ENCODE measurements at places on chromosomes 6 and 20.

DNA sequence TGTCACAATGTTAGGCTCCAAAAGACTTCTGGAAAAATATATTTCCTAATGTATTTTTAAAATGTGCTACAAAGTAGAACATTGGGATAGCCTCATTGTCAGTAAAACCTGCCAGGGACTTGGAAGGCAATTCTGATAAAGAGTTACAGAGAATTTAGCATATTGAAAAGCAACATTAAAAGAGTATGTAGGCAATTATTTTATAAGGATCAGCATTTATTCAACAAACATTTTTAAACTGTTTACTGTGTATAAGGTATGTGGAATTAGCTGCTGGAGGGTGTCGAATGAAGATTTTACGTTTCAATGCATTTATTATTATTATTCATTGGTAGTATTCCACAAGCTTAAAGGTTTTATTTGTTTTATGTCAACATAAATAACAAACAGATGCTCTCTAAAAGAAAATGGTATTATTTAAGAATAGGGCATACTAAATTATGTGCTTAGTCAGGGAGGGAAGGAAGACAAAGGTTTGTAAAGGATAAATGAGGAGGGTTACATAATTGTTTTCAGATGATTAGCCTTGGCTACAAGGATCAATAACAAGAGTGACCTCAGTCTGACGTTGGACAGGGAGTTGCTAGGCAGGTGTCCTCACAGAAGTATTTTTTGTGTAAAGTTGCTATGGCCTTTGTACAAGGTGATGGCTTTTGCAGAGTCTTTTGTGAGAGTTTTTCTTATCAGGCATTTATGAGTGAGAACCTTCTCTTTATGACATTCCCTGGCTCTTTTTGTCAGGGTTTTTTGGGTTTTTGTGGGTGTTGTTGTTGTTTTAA lies 313.4 kb upstream of the PLCB4 start:
- DNase-seq = no peak

DNA sequence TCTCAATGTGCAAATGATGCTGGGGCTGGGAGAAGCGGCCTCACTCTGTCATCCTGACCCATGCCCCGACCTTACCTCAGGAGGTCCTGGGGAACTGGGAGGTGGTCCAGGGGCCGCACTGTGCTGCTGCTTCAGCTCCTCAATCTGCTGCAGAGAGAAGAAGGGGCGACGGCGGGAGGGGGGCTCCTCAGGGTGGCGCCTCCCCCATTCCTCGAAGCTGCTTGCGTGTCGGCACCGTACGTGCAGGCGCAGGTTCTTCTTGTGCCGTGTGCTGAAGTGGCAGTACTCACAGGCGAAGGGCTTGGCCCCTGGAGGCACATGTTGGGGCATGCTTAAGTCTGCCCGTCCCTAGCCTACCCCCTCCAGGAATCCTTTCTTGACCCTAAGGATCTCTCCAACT lies 12.9 kb downstream of the ZNF335 start:
- DNase-seq = no peak

GRCh38 chr6:7723041-7723447 lies 2.9 kb upstream of the BMP6 start:
- peak; percentile 66 for DNase-seq

DNA sequence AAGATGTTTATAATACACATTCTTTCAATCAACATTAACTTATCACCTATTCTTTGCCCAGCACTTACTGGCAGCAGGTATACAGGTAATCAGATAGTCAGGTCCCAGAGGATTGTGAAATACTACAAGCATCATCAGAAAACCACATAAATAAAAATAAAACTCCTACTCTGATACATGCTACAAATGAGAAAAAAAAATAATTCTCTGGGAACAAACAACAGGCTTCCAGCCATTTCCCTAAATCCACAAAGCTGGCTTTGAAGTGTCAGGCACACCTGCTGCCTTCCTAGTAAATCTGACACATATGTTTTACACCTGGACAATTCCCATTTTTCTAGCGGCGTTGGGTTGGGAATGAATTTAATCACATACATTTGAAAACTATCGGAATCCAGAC lies 384.5 kb upstream of the CDH4 start:
- DNase-seq = no peak

DNA sequence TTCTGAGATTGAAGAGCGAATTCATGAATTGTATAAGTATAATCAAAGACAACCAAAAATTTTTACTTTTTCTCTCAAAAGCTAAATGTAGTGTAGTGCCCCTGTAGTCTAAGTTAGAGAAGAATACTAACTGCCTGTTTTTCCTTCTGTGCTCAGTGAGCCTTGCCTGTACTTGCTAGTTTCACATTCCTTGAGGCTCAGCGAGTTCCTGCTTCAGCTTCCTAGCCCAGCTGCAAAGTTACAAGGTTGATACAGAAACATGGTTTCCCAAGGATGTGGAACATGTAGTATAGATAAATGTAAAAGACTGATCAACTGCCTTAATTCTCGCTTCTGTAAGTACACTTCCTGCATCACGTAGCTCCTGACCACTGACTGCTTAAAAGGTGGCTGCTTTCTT lies 33.1 kb upstream of the SEC63 start:
- DNase-seq = no peak

DNA sequence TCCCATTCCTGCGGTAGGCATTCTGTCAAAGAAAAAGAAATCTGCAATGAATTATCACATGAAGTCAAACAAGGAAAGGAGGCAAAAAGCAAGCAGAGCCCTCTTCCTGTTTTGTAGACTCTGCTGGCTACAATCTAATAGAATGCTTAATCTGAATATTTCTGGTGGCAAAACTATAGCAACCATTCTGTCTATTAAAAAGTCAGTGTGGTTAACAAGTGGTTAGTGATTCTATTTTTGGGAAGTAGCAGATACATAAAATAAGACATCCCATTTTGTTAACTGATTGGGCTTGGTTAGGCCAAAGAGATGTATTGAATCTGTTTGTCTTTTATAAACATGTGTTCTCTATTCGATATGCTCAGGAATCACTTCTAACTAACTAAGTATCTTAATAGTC lies 442.3 kb downstream of the CDC5L start:
- no peak for DNase-seq

- DNase-seq = no peak
Measured at GRCh38 chr6:46273911-46274310, 103.1 kb upstream of the ENPP5 start.

DNA sequence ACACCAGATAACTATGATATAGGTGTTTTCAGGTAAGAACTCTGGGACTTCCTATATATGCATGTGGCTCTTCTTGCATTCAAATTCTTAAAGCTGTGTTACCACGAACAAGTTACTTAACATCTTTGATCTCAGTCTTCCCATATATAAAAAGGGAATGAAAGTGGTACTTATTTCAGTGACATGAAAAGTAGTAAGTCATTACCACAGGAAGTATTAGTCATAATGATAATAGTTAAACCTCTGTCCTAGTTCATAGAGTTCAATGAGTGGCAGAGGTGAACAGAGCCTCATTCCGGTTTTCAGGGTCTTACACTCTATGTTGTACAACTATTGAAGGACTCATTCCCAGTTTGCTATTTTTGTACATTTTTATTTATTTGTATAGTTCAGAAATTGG lies 237.0 kb downstream of the NKAIN2 start:
- DNase-seq = no peak

DNA sequence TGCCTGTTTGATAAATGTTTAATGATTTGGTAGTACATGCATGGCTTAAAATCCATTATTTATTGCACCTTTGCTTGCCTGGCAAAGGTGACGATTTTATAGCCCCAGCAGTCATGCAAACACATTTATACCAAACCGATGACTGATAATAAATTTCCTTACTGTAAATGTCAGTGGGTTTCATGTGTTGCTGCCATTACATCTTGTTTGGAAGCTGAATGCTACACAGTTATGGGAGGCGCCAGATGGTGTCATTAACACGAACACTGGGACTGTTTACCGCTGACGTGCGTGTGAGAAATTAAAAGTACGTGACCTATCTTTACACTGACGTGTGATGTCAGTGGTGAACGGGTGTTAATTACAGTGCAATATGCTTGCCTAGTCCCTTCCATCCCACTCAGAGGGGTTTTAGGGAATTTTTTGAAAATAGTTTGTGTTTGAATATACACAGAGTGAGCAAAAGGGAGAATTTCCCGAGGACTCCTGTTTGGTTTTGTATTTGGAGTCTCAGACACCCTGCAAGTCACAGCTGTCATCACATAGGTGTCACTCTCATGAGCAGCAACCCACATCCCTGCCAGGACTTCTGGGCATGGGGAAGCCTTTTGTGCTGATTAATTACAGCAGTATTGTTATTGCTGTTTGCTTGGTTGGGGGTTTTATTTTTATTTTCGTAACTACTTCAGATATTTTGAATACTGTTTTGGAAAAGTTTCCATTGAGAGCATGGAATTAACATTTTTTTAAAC lies 151.8 kb upstream of the INSM1 start:
- no peak for DNase-seq

DNA sequence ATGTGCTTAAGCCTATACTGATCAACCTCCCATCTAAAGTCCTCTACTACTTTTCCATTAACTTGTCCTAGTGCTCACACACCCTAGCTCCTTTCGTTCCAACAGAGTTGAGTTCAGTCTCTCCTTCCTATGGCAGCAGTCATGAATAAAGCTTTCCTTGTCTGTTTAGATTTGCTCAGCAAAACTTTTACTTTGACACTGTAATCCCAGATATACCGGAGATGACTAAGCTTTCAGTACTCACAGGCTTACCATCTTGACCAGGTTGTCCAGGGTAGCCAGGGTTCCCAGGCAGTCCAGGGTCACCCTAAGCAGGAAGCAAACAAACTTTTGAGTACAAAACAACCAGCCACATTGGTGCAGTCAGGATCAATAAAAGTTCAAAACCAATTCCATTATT lies 90.7 kb downstream of the COL21A1 start:
- DNase-seq = no peak

GRCh38 chr20:2305479-2305878 lies 9.7 kb downstream of the TGM3 start:
- DNase-seq = no peak

- DNase-seq = no peak
Measured at GRCh38 chr6:149859938-149860337, 4.2 kb downstream of the LRP11 start.

GRCh38 chr6:69280858-69281257 lies 516.0 kb downstream of the LMBRD1 start:
- DNase-seq = no peak

DNA sequence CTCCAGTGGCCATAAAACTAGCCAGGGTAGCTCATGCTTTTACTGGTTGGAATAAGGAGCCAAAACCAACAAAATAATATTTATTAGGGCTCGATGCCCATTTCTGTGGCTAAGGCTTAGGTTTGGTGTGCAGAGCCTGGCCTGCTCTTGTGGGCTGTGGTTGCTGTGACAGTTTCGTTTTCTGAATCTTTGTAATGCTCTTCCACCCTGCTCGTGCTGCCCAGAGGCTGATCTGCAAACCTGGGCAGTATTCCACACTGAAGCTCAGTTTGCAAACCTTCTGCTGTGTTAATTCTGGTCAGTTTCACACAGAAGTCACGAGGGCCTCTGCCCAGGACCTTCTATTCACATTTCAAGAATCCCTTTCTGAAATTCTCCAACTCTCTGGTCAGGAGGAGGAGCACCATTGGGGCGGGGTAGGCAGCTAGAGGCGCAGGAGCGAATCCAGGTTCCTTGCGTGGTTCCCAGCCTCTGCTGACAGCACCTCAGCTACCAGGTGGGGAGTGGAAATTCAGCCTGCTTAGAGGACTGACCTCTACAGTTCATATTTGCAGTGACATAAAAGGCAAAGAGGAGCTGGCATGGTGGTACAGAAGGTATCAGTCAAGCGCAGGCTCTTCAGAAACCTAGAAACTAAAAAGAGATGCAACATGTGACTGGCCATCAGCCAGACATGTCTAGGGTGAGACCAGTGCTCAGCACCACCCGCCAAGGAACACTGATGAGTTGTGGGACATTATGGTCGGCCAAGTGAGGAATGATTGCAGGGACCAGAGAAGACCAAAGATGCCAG lies 14.3 kb upstream of the C20orf144 start:
- no peak for DNase-seq

DNA sequence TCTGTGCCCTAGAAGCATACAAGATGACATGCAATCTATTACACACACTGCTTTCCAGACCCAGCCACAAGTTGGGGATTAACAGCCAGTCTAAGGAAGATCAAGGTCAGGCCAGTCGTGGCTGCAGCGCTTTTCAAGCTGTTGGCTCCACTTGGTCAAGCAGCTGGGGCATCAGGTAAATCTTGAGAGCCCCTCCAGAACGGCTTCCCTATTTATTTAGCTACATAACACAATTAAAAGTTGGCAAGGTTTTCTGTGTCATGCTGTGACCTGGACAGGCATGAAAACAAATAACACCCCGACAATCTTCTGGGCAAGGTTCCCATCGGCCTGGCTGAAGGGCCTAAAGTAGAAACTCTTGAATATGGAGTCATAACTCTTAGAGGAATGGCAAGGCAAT lies 524.3 kb downstream of the PRKN start:
- DNase-seq = no peak

DNA sequence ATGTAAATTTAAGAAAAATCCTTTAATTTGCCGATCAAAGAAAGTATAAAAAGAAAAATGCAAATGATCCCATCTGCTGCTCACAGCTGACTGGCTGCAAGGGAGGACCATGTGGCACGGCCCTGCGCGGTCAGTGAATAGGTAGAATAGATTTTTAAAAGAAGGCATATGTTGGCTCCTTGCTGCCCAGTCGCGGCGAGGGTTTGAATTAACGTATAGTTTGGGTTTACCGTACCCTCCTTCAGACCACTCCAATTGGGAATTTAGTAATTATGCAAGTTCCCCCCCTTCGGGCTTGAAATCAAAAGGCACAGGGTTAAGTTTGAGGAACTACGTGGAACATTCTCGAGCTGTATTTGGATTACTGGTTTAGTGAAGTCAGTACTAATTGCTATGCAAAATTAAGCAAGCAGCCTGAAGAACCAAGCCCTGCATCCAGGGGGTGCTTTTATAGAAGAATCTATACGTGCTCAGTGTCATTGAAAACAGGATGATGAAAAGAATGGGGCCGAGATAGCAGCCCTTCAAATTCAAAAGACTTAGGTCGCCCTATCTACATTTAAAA lies 1.1 kb upstream of the BEND3 start:
- DNase-seq = peak; percentile 16

DNA sequence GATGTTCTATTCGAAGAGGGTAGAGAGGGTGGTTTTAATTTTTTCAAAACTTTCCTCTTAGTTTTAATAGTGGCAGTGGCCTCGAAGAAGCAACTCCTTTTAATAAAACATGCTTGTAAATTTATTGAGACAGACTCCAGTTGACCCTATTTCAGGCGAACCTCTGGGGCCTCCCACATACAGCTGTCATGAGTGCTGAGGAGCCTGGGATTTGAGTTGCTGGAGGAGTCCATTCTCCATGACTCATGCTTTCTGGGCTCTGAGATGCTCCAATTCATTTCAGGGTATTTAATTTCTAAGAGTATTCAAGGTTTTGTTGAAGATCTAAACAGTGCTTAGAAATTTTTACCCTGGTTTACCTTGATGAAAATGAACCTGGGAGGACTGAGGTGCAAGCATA lies 580.4 kb downstream of the CBLN4 start:
- DNase-seq = no peak

DNA sequence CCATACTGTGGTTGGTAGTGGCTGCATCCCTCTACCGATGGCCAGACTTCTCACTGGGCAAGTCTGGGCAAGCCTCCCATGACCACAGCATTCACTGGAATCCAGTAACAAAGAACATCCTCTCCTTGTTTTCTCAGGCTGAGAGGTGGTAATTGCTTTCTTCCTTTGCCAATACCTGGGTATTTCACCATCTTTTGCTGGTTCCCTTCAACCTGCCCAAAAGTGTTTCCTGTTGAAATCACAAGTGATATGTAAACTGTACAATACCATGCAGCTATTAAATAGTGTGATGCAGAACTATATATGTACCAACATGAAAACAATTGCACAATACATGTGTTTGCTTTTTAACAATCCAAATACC lies at the start of gene PTCHD4:
Gene PTCHD4 (minus strand): TSS at position 55 of the 364 bp plus-strand sequence. CDS start 42,240 bp downstream, outside the sequence.
- no peak for DNase-seq

Measured in activated naive CD4-positive, alpha-beta T cell treated with Interleukin-2 at 50 U/mL for 16 hours (primary cell).